Cardiac fibroblast (primary cell): ENCODE measurements at places on chromosomes 1 and 21.

GRCh38 chr1:90708826-90709225 is 8.3 kb downstream of the BARHL2 start:
- no peak for DNase-seq

DNA sequence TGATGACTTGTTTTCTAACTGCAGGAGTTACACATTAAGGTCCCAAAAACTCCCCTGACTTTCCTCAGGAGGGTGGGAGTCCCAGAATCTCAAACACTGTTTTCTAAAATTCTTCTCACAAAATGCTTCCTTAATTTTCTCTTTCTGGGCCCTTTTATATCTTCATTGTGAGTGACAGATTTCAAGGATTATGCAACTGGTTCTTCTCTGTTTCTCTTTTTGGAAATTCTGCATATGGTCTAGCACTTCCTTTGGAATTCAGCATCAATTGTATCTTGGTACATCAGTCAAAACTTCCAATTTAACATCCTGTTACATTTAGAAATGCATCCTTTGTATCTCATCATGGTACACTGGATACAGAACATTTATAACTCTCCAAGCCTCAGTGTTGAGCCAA is 59.7 kb downstream of the LMO4 start:
- DNase-seq = no peak

- no peak for DNase-seq
Measured at GRCh38 chr1:210440081-210440480, 111.4 kb downstream of the HHAT start.

- no peak for DNase-seq
Measured at GRCh38 chr21:16538405-16538804, 808.6 kb downstream of the USP25 start.

- DNase-seq = no peak
Measured at GRCh38 chr1:237239248-237239647, 197.3 kb downstream of the RYR2 start.

DNA sequence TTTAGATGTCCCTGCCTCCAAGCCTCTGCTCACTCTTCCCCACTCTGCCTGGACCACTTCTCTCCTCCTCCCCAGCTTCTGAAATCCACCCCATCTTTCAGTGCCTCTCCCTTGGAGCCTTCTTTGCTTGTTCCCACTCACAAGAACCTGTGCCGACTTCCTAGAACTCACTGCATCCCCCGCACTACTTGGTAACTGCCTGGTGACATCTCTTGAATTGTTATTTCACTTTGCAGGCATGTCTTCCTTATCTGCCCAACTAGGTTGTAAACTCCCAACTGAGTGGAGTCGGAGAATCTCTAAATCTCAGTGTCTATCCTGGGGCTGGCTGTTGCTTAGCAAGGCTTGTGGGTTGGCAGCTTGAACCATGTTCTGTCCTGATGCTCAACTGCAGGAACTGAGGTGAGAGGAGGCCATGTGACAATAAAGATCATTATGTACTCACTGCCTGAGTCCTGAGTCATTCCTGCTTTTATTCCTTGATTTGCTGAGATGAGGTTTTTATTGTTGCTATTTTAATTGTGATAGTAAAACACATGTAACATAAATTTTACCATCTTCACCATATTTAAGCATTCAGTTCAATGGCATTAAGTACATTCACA is 3.9 kb downstream of the KPRP start:
- no peak for DNase-seq

DNA sequence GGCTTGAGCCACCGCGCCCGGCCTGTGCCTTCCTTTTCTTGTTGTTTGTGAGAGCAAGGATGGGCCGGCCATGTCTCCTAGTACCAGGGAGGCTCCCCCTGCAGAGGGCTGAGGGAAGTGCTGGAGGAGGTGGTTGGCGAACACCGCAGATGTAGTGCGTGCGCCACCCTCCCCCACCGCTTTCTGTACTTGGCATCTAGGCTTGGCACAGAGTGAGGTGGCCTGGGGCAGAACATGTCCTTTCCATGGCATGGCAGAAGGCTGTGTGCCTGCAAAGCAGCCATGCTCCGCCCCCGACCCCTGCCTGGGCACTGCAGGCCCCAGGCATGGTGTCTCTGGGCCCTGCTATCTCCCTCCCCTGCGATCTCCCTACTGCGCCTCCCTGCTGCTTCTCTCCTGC is 30.7 kb downstream of the ALPL start:
- DNase-seq = no peak

GRCh38 chr1:231806623-231807495 is 180.3 kb downstream of the DISC1 start:
- no peak for DNase-seq

- no peak for DNase-seq
Measured at GRCh38 chr1:213055767-213056166, 4.7 kb downstream of the RPS6KC1 start.

GRCh38 chr1:183953031-183953430 is 84.5 kb downstream of the COLGALT2 start:
- no peak for DNase-seq

DNA sequence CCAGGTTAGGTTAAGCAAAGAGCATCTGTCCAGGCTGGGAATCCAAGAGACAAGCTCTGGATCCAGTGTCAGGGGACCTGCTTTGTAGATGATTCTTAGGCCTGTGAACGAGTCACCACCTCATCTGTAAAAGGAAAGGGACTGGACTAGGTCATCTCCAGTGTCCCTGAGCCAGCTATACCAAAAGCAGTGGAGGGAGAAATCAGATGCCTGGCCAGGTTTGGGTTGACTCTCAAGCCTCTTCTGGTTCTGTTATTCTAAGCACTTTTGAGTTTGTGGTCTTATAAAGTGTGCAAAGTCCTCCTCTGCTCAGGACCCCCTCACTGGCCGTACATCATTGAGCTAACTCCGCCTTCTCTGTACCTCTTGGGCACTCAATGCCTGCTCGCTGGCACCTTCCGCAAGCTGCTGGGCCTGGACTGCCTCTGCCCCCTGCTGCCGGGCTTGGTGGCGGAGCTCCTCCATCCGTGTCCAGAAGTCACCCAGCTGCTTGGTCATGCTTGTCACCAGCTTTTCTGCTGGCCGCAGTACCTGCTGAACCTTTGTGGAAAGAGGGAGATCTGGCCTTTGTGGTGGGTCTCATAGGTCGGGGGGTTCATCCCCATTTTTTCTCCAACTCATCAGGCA is 33.6 kb downstream of the CAMK1G start:
- no peak for DNase-seq

DNA sequence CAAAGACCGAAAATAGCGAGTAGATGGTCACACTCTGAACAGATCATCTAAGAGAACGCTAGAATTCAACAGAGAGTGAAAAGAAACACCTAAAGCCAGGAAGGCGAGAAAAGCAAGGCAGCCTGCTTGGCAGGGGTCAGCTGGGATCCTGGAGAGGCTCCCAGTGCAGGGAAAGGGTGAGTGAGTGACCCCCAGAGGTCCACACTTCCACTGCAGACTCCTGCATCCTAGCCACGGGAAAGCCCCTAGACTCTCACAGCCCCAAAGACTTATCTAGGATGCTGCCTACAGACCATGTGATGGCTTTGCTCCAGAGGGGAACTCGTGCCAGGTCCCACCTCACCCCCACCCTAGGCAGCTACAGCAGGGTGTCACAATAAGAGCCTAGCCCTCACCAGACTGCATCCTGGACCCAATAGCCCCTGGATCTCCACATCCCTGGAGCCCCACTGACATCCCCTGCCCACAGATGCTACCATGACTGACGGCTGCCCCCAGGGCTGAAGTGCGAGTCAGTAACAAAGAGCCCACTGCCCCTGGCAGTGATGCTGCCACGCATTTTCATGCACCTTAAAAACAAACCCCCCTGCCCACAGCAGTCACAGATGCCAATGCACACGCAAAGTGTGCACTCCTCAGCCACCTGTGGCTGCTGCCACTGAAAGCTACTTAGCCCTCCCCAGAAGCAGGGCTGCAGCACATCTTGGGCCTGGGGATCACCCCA is 62.2 kb downstream of the PSMG1 start:
- DNase-seq = peak; percentile 53

- DNase-seq = no peak
Measured at GRCh38 chr1:226268421-226269124, 40.4 kb downstream of the LIN9 start.

GRCh38 chr21:45505416-45506021 is 36.7 kb downstream of the SLC19A1 start:
- DNase-seq = no peak

- no peak for DNase-seq
Measured at GRCh38 chr1:36067871-36068270, 16.0 kb upstream of the TEKT2 start.

- no peak for DNase-seq
Measured at GRCh38 chr1:26851106-26851684, 11.8 kb upstream of the SFN start.
